NCI-H524 (cell line): ENCODE measurements at places on chromosomes 6 and 20.

DNA sequence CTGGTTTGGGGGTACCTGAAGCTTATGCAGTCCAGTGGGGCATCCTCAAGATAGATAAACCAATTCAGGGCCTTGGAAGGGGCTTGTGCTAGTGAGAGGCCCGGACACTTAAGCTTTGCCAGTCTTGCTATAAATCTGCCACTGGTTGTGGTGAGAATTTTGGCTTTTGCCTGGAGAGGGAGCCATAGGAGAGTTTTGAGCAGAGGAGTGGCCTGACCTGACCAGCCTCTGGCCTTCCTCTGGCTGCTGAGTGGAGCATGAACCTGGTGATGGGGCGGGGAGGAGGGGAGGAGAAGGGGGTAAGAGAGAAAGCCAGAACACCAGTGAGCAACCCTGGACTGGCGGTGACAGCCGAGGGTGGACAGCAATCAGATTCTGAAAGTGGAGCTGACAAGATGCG, 7.1 kb downstream of the TMEM74B start:
- DNase-seq: no peak

GRCh38 chr6:136438441-136438840, 111.8 kb downstream of the MAP7 start:
- DNase-seq: no peak

DNA sequence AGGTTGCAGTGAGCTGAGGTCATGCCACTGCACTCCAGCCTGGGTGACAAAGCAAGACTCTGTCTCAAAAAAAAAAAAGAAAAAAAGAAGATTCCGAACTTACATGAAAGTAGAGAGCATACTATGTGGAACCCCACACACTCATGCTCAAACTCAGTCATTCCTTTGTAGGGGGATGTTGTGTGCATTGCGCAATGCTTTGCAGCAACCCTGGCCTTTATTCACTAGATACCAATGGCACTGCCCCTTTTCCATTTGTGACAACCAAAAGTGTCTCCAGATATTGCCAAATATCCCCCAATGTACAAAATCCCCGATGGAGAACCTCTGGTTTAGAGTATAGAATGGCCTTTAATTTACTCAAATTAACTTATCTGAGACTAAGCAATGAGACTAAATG, 158.6 kb downstream of the GJA1 start:
- DNase-seq: no peak

- DNase-seq: no peak
Measured at GRCh38 chr20:63746751-63747315, 7.3 kb downstream of the SLC2A4RG start.

GRCh38 chr6:32212076-32212760, 11.6 kb downstream of the NOTCH4 start:
- DNase-seq: no peak

- no peak for DNase-seq
Measured at GRCh38 chr6:82865461-82865860, 200.2 kb downstream of the UBE3D start.

- no peak for DNase-seq
Measured at GRCh38 chr6:55643861-55644260, 64.9 kb upstream of the HMGCLL1 start.

DNA sequence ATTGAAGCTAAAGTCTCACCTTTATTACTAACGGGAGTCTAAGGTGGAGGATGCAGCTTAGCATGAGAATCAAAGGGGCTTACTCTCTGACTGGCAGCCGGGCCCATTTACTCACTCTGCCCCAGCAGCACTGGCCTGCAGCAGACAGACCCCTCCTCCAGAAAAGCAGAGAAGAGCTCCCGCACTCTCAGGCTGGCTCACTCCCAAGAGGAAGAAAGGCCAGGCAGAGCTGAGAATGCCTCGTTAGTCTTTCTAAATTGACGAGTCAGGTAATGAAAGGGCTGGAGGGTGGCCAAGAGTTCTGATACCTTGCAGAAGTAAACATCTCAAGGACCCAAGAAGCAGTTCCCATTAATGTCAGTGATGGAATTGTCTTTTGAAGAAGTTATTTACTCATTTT, 44.5 kb upstream of the IL20RA start:
- DNase-seq: no peak

DNA sequence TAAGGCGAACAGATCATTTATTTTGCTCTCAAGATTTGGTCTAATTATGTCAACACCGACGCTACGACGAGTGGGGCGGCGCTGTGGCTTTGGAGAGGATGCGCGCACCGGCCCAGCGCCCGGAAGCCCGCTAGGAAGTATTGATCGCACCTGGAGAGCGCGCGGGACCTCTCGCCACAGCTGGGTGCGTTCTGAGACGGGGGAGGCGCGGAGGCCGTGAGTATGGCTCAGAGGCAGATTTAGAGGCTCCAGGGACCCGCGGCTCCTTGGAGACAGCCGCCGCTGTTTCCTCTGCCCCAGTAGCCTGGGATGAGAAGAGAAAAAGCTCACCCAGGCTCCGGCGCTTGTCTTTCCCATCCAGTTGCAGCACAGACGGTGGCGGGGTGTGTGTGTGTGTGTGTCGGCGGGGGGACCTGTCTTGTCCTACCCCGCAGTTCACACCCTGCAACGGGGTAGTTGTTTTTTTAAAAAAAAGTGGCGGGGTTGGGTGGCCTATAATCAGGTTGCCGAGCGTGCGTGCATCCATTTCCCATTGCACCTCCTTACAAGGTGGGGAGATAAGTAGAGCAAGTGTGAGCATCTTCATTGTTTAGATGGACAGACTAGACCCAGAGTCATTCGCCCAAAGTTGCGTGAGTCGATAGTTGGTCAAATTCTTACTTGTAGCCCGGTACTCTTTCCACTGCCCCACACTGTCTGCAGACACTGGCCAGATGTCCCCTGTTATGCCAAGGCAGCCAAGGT, 11.2 kb downstream of the TFAP2D start:
- DNase-seq: no peak

- no peak for DNase-seq
Measured at GRCh38 chr20:19976595-19977372, 40.4 kb upstream of the NAA20 start.

- no peak for DNase-seq
Measured at GRCh38 chr20:60071965-60072364, 113.7 kb downstream of the CDH26 start.

DNA sequence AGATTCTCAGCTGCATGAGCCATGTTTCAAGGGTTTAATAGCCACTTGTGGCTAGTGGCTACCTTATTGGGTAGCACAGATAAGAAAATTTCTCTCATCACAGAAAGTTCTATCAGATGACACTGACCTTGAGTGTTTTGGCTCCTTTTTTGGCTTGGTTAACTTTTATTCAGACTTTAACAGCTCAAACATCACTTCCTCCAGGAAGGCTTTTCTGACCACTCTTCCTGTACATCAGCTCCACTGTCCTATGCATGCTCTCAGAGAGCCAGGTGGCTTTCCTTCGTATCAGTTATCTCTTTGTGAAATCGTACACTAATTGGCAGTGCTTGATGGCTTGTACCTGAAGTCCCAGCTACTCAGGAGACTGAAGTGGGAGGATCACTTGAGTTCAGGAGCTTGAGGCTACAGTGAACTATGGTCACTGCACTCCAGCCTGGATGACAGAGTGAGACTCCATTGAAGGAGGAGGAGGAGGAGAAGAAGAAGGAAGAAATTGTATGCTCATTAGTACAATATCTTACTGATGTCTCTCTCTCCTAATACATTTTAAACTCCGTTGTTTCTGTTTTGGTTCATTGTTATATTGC, 10.7 kb downstream of the MAFB start:
- peak; percentile 45 for DNase-seq

DNA sequence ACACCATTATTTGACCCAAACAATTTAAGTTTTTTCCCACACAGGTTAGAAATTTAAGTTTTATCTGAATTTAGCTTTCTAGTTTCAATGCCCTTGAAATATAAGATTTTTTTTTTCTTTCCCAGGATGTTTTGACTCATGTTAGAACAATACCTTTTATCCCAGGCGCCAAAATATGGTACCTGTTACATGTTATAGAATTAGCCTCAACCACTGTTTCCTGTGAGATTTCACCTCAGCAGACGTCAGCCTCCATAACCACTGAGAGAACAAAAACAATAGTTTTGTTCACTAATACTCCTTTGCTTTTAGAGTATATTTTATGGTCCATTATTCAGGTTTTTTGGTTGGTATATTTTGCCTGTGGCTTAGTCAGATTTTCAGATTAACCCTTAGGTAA, 302.9 kb downstream of the CDKAL1 start:
- DNase-seq: no peak

GRCh38 chr6:112618849-112619248, 271.7 kb downstream of the RFPL4B start:
- DNase-seq: peak; percentile 17

- DNase-seq: no peak
Measured at GRCh38 chr20:37220731-37221130, 40.9 kb downstream of the GHRH start.

DNA sequence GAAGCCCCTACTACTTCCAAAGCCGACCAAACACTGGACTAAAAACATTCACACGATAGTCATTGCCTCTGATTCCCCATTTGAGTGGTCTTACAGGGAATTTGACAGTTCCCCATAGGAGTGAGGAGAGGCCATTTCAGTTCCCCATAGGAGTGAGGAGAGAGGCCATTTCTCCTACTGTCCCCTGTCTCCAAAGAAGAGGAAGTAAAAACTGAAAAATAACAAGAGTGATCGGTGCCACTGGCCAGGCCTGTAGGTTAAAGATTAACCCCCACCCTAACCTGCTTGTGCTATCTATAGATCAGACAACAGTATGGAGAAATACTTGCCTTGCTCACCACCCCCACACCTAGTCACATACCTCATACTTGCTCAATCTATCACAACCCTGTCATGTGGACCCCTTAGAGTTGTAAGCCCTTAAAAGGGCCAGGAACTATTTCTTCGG, 204.0 kb upstream of the MOCS1 start:
- DNase-seq: no peak

- no peak for DNase-seq
Measured at GRCh38 chr20:35283441-35284266, 918 bp downstream of the EIF6 start.

DNA sequence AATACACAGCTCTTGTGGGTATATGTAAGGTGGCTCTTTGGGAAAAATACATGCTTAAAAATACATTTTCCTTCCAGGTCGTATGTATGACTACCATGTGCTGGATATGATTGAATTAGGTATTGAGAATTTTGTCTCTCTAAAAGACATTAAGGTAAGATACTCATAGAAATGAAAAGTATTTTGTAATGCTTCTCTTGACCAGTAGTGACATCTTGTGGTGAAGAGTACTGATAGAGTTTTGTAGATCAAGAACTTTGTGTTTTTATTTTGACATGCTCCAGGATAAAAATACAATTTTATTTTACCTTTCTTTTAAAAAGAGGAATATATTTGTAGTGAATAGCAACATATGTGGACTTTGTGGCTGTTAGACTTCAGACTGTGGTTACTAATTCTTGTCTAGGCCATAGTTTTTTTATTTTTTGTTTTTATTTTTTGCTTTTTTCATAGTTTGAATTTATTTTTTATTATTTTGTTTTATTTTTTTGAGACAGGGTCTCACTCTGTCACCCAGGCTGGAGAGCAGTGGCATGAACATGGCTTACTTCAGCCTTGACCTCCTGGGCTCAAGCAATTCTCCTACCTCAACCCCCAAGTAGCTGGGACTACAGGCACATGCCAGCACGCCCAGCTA, 17.9 kb downstream of the RPF2 start:
- DNase-seq: no peak

GRCh38 chr6:8065519-8065911, 1.3 kb upstream of the BLOC1S5 start:
- no peak for DNase-seq

DNA sequence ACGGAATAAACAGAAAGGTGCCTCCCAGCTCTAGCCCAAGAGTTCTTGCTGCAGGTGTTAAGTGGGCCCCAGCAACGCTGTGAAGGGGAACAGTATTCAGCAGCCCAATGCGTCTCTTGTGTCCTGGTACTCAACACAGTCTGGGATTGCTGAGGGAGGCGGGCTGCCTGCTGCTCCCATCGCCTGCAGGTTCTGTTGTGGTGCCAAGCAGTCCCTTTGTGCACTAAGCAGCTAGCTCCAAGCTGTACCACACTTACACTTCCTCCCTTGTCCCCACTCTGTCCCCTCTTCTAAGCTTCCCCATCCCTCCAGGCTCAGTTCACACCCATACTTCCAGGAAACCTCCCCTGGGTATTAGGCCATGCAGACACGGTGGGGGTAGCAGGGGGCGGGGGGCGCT, 92.7 kb downstream of the AGPAT4 start:
- no peak for DNase-seq

DNA sequence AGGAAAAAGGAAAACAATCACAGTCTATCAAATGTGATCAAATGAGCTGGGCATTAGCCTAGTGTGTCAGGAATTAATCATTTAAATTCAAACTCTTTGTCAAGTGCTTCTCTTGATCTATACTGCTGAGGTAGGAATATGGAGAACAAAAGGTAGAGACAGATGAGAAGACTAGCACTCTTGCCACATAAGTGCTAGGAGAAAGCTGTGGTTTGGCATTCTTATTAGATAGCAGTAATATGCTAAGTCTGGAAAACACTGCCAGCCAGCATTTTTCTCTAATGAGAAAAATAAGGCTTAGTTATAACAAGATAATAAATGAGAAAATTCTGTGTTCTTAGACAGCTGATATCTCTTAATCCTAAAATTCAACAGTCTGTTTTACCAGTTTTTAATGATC, 38.9 kb downstream of the ORC3 start:
- no peak for DNase-seq

GRCh38 chr6:157374889-157375443, 6.0 kb upstream of the ZDHHC14 start:
- DNase-seq: no peak

DNA sequence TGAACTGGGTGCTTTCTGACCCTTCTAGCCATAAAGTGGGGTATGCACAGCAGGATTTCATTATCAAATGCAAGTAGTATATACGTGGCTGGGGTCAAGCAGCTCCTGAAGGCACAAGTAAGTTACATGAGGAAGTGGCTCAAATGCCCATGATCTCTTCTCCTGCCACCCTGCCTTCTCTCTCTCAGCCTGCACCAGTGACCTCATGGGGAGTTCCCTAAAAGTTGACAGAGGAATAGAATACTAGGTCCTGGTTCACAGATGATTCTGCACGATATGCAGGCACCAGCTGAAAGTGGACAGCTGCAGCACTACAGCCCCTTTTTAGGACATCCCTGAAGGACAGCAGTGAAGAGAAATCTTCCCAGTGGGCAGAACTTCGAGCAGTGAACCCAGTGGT, 282.0 kb downstream of the BCKDHB start:
- no peak for DNase-seq

GRCh38 chr20:50484271-50484976, 25.8 kb upstream of the PTPN1 start:
- no peak for DNase-seq

DNA sequence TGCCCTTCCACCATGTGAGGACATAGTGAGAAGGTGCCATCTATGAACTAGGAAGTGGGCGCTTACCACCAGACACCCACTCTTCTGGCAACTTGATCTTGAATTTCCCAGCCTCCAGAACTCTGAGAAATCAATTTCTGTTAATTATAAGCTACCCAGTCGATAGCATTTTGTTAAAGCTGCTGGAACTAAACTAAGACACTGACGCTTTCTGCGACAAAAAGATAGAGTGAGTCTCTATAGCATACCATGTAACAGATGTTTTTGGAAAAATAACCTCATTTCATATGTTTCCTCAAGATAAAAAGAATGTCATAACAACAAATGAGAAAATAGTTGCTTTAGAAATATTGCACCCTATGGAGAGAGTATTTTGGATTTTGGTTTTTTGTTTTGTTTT, 15.4 kb upstream of the SMIM13 start:
- DNase-seq: no peak

- no peak for DNase-seq
Measured at GRCh38 chr6:154134471-154135147, 95.6 kb downstream of the OPRM1 start.

GRCh38 chr6:11098004-11098403, 4.4 kb downstream of the SMIM13 start:
- DNase-seq: no peak

GRCh38 chr6:2072453-2072852, 173.0 kb downstream of the GMDS start:
- no peak for DNase-seq
